ENCODE measurements at places on chromosomes 11 and 22.

DNA sequence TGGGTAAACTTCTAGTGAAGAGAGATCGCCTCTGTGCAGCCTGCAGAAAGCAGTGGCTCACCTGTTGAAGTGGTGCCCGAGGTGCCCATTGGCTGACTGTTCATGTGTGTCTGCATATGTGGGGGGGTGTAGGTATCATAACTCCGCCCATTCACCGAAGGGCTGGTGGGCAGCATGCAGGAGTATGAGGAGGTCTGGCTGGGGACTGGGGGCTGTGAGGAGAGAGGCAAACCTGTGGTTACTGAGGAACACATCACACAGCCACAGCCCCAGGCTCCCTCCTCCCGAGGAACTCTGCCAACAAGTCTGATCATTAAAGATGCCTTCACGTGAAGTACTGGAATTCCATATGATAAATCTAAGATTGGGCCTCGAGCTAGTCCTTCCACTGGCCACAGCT is 20.5 kb downstream of the PAX6 start:
- no peak for DNase-seq
- H3K4me1 ChIP-seq: no peaks in the 10 kb centered on the region
- H3K36me3 ChIP-seq: no peaks in the 10 kb centered on the region
- H3K4me3 ChIP-seq: no peak overlapping the region
- H3K27ac ChIP-seq: no peak overlapping the region

DNA sequence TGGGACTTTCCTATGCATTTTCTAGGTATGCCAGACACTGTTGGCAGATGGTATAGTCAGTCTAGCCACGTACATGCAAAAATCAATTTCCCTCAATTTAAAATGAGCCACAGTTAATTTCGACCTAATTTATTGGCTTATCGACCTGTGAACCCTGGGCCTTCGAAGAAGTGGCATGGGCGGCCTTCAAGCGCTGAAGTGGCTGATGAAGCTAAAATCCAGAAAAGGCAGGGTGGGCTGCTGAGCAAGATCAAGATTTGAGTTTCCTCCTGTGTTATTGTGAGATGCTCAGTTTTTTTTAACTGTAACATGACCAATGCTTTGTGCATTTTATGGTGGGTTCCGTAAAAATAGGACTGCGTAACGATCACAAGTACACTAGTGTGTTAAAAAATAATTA is 5.8 kb upstream of the SORL1-AS1 start:
- DNase-seq: no peak
- H3K4me3 ChIP-seq: peak overlapping the region; percentile 43
- peaks cover 17% of the 10 kb centered on the region for H3K36me3 ChIP-seq
- peaks cover 96% of the 10 kb centered on the region for H3K4me1 ChIP-seq

- H3K4me1 ChIP-seq: no peaks in the 10 kb centered on the region
Measured at GRCh38 chr11:61803889-61804647, 11.4 kb downstream of the FEN1 start.

DNA sequence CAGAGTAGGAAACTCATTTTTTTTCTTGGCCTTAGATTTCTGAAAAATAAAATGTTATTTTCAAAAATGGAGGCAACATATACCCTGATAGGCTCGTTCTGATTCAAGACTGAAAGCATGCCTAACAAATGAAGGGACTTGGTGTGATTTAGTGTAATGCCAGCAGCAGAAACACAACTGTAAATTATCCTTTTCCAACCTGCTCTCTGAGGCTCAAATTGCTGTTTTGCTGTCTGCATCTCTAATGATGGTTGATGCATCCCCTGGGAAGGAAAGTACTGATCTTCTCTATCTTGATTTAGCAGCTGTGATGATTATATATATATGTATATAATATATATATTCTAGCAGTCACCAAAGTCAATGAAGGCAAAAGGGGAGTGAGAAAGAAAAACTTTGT is 537.2 kb upstream of the API5 start:
- no peak overlapping the region for H3K4me3 ChIP-seq
- H3K27ac ChIP-seq: no peak overlapping the region
- no peak for DNase-seq

DNA sequence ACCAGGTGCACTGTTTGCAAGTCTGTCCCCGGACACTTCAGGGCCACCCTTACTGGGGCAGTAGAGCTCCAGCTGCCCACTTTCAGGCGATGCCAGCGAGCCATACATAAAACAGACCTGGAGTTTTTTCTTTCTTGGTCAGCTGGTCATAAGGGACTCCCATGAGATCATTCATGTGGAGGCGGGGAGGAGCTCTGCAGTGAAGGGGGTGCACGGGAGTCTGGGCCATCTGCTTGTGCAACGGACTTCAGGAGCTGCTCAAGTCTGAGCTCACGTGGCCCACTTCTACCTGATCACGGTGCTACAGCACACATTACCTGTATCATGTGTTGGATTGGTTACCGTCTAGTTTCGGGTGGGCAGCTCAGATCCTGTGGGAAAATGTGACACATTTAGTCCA is 9.2 kb upstream of the MRGPRF start:
- H3K4me3 ChIP-seq: no peak overlapping the region
- H3K27me3 ChIP-seq: no peaks in the 10 kb centered on the region
- H3K27ac ChIP-seq: no peak overlapping the region
- no peak for DNase-seq

DNA sequence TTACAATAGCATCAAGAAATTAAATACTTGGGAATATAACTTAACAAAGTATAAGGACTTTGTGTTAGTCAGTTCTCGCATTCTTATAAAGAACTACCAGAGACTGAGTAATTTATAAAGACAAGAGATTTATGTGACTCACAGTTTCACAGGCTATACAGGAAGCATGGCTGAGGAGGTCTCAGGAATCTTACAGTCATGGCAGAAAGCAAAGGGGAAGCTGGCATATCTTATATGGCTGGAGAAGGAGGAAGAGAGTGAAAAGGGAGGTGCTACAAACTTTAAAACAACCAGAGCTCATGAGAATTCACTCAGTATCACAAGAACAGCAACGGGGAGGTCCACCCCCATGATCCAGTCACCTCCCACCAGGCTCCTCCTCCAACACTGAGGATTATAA is 32.0 kb upstream of the CCDC134 start:
- H3K27me3 ChIP-seq: no peaks in the 10 kb centered on the region
- no peaks in the 10 kb centered on the region for H3K4me1 ChIP-seq
- no peaks in the 10 kb centered on the region for H3K36me3 ChIP-seq
- no peak overlapping the region for H3K27ac ChIP-seq
- peak; percentile 65 for DNase-seq

DNA sequence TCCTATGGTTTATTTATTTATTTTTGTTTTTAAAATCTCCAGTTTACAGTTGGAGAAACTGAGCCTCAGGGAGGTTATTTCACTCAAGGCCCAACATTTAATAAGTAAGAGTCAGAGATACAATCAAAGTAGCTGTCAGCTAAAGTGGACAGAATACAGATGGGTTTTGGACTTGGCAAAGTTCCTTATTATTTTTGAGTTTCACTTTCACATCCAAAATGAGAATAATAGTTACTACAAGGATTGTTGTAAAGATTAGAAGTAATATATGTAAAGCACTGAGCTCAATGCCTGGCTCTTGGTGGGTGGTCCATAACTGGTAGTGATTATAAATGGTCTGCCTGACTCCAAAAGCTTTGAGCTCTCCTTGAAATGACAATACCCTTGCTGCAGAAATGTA is 87.5 kb upstream of the SESN3 start:
- H3K27me3 ChIP-seq: no peaks in the 10 kb centered on the region
- no peak overlapping the region for H3K4me3 ChIP-seq
- H3K4me1 ChIP-seq: no peaks in the 10 kb centered on the region
- DNase-seq: no peak
- H3K27ac ChIP-seq: no peak overlapping the region

GRCh38 chr11:126663749-126664592 is 308.5 kb downstream of the ST3GAL4 start:
- no peaks in the 10 kb centered on the region for H3K27me3 ChIP-seq
- no peak overlapping the region for H3K4me3 ChIP-seq
- no peaks in the 10 kb centered on the region for H3K36me3 ChIP-seq

DNA sequence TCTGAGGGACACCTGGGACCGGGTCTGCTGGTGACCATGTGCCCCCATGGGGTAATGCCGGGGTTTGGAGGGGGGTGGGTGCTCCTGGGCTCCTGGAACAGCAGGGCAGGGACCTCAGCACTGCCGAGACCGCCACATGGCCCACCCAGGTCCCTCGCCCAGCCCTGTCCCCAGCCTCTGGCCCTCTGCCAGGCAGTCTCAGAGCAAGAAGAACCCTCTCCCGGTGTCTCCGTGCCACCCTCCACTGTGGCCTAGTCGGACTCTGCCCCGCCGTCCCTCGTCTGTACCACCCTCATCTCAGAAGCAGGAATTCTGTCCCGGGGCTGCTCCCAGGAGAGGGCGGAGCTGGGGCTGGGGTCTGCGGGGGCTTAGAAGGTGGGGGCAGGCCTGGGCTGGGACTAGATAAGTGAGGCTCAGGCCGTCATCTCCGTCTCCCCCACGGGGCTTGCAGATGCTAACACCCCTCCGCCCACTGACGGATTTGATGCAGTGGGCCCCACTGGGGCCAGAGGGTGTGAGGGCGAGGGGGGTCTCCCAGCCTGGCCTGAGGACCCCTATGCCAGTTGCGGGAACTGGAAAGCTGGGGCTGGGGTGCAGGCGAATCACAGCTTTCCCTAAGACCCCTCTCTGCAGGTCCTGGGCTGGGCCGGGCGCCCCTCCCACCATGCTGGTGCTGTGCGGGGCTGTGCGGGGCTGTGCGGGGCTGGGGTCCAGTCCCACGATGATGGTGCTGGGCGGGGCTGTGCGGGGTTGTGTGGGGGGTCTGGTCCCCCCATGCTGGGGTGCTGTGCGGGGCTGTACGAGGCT is 1.1 kb downstream of the MUC5AC start:
- H3K27me3 ChIP-seq: no peaks in the 10 kb centered on the region
- no peaks in the 10 kb centered on the region for H3K36me3 ChIP-seq
- no peak overlapping the region for H3K4me3 ChIP-seq
- H3K4me1 ChIP-seq: no peaks in the 10 kb centered on the region
- peak; percentile 12 for DNase-seq

DNA sequence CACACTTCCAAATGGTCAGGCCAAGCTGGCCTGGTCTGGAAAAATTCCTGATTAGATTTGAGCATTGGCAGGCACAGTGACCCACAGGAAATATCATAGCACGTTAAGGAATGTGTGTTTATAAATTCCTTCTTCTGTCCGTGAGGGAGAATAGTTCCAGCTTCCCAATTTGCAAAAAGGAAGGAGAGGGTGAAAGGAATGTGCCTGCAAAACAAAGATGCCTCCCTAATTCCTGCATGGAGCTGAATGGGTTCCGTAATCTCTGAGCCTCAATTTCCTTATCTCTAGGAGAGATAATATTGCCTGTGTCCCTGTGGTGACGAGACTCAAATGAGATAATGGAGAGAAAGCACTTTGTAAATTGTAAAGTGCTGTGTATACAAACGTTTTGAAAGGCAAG is 105.1 kb downstream of the FEZ1 start:
- H3K4me3 ChIP-seq: no peak overlapping the region
- H3K27me3 ChIP-seq: no peaks in the 10 kb centered on the region
- H3K4me1 ChIP-seq: no peaks in the 10 kb centered on the region
- no peak overlapping the region for H3K27ac ChIP-seq

DNA sequence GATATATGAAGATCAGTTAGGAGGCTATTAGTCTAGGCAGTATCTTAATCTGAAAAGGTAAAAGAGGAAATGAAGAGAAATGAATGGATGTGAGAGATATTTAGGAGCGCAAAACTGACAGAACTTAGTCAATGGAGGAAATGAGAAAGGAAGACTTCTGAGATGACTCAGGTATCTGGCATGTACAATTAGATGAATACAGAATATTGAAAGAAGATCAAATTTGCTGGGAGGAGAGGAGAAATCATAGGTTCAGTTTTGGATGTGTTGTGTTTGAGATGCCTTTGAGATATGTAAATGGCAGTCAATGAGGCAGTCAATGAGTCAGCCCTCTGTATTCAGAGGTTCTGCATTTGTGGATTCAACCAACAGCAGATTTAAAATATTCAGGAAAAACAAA is 42.9 kb upstream of the GAB2 start:
- H3K27ac ChIP-seq: no peak overlapping the region
- peaks cover 25% of the 10 kb centered on the region for H3K36me3 ChIP-seq
- DNase-seq: no peak

GRCh38 chr11:127995921-127996320 is 591.4 kb downstream of the ETS1 start:
- H3K27me3 ChIP-seq: no peaks in the 10 kb centered on the region
- DNase-seq: no peak
- H3K4me1 ChIP-seq: no peaks in the 10 kb centered on the region

GRCh38 chr11:105297463-105297862 is 157.9 kb upstream of the CARD18 start:
- H3K4me3 ChIP-seq: no peak overlapping the region
- H3K27me3 ChIP-seq: no peaks in the 10 kb centered on the region
- no peak for DNase-seq
- no peak overlapping the region for H3K27ac ChIP-seq
- H3K36me3 ChIP-seq: no peaks in the 10 kb centered on the region

DNA sequence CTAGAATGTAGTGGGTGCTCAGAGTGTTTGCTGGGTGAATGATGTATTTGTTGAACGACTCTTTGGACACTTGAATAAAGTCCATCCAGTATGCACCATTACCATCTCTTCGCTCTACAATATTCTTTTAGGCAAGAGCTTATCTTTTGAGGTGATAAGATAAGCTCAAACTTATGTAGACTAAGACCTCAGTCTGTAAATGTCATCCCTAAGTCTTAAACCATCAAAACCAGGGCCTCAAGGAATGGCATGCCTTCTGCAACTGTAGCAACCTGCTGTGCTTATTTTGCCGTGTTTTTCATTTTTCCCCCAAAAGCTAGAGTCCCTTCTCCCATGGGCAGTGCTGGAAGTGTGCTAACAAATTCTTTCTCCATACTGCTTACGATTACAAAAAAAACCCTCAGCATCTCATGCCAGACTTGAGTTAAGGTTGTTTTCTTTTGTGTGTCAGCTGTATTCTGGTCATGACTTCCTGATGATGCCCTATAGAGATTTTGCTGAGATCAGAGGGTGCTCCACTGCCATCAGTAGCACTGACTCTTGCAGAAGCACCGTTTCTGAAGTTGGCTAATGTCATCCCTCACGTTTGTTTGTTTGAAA is 27.8 kb downstream of the LIMK2 start:
- H3K36me3 ChIP-seq: peaks cover 3% of the 10 kb centered on the region
- no peak for DNase-seq
- H3K4me3 ChIP-seq: no peak overlapping the region

GRCh38 chr11:36306888-36307287 is 10.8 kb downstream of the PRR5L start:
- H3K4me3 ChIP-seq: no peak overlapping the region
- peaks cover 4% of the 10 kb centered on the region for H3K27me3 ChIP-seq
- H3K27ac ChIP-seq: no peak overlapping the region

Data from CD4-positive, alpha-beta T cell (primary cell).